ENCODE measurements at places on chromosomes 6 and 20. TPM values are rescaled to one million over a fixed set of nuclear protein-coding genes. Genes with fewer than 3 reads are reported as not detected.

The ABT1 gene
- polyA plus RNA-seq: 16.0 TPM

The GFOD1 gene
- polyA plus RNA-seq: 5.4 TPM

The ISM1 gene
- 2.8 TPM for polyA plus RNA-seq

The PAX1 gene
- polyA plus RNA-seq: not detected

The YIPF3 gene
- 279 TPM for polyA plus RNA-seq

The GPX5 gene
- polyA plus RNA-seq: not detected

The SNX21 gene
- polyA plus RNA-seq: 18.8 TPM

The BACH2 gene
- 4.5 TPM for polyA plus RNA-seq

The SLC24A3 gene
- polyA plus RNA-seq: 4.4 TPM

The GCLC gene
- 25.7 TPM for polyA plus RNA-seq

The TNFRSF6B gene
- 7.1 TPM for polyA plus RNA-seq

The LHFPL5 gene
- polyA plus RNA-seq: 5.4 TPM

The TAGAP gene
- polyA plus RNA-seq: 0.14 TPM

The LRRC1 gene
- polyA plus RNA-seq: 7.6 TPM

The TRAPPC3L gene
- polyA plus RNA-seq: not detected

The EYA4 gene
- polyA plus RNA-seq: 13.5 TPM

The CALHM6 gene
- 1.2 TPM for polyA plus RNA-seq

The SNX9 gene
- polyA plus RNA-seq: 15.9 TPM

The KIF3B gene
- polyA plus RNA-seq: 34.0 TPM

The C6orf132 gene
- 0.34 TPM for polyA plus RNA-seq

The DSP gene
- 505 TPM for polyA plus RNA-seq

The MRPS10 gene
- 33.6 TPM for polyA plus RNA-seq

The CLPSL2 gene
- polyA plus RNA-seq: 2.3 TPM

The EYS gene
- not detected for polyA plus RNA-seq

The TRIM15 gene
- polyA plus RNA-seq: not detected

The MRS2 gene
- 22.6 TPM for polyA plus RNA-seq

The NOP56 gene
- polyA plus RNA-seq: 95.9 TPM

The KCNQ5 gene
- polyA plus RNA-seq: 2.0 TPM

The HCRTR2 gene
- not detected for polyA plus RNA-seq

The GTSF1L gene
- polyA plus RNA-seq: not detected

Measured in brain (organoid and tissue), 16 donors.